Effector CD4-positive, alpha-beta T cell (primary cell): ENCODE measurements at places on chromosomes 13 and 19.

DNA sequence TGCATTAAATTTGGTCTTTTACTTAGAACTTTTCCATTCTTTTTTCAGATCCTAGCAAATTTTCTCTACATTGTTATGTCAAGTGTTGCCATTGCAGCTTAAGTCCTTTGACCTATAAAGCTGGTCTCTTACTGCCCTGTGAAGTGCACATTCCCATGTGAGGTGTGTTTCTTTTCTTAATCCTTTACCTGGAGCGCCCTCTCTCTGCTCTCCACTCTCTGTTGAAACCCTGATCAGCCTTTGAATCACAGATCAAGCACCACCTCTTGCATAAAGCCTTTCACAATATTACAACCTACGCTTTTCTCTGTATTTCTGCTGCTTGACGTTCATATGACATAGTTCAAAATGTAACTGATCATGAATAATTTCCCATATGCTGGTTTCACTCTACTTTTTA is 84.8 kb downstream of the PCDH17 start:
- DNase-seq: no peak

GRCh38 chr19:30332445-30333234 is 39.5 kb upstream of the ZNF536 start:
- DNase-seq: no peak

- DNase-seq: no peak
These were observed 93.9 kb upstream of the TDRD3 start for GRCh38 chr13:60303166-60303565.

DNA sequence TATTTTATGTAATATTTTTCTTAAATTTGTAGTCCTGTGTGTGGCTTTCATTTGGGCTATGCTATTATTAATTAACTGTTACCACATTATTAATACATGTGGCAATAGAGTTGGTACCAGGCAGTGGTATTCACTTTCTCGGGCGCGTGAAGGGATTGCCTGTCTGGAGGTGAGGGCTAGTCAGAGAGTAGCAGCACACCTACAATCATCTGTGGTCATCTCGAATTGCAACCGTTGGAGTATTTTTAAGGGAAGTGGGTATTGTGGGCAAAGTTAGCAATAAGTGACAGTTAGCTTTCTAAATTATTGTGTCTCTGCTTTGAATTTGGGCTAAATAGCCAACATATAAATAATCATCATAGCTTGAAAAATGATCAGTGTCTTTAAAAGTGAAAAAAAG is 20.0 kb upstream of the GPR18 start:
- no peak for DNase-seq

DNA sequence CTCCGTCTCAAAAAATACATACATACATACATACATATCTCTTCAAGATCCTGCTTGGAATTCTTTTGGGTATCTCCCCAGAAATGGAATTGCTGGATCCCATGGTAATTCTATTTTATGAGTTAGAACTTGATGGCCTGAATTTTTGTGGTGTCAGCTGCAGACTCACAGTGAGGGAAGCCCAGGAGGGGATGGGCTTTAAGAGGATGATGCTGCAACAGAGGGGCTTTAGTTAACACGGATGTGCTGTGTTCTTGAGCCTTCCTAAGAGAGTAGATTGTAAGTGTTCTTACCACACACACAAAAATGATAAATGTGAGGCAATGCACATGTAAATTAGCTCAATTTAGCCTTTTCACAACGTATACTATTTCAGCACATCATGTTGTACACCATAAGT is 31.8 kb downstream of the CACNG6 start:
- DNase-seq: no peak
